GM12878 (cell line): ENCODE measurements at places on chromosomes 6 and 20. TPM values are rescaled to one million over a fixed set of nuclear protein-coding genes. Genes with fewer than 3 reads are reported as not detected.

DNA sequence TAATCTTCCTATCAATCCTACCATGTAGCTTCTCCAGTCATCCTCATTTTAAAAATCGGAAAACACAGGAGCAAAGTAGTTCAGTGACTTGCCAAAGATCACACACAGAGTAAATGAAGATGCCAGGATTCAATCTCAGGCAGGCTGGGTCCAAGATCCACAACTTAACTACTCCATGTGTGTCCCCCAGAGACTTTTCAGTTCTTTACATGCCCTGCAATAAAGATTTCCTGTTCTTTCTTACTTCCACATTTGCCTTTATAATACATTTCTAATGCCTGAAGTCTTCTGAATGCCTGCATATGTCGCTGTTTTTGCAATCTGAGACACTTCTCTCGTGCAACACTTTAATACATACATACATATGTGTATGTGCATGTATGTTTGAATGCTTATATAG lies 121.7 kb upstream of the MARCKS start:
- H3K4me1 ChIP-seq = no peaks in the 10 kb centered on the region
- H3K27ac ChIP-seq = no peak overlapping the region
- no peaks in the 10 kb centered on the region for H3K36me3 ChIP-seq

DNA sequence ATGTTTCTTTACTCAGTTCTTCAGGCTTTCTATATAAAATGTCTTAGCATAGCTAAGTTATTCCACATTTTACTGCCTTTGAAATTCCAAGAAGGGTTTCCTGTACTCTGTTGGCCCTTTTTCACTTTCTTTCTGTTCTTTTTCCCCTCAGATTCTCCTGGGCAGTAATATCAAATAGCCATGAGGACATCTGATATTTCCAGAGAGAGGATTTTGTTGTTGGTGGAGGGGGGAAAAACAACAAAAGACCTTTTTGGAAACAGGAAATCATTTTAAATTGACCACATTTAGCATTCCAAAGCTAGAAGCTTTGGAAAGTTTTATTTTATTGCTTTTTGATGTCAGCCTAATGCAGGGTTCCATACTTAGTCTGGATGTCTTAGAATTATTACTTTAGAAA lies 445.4 kb downstream of the GJA1 start:
- H3K27ac ChIP-seq = no peak overlapping the region
- no peaks in the 10 kb centered on the region for H3K36me3 ChIP-seq
- H3K4me3 ChIP-seq = no peak overlapping the region
- DNase-seq = no peak
- no peaks in the 10 kb centered on the region for H3K4me1 ChIP-seq

GRCh38 chr6:129340983-129341382 lies 369.0 kb downstream of the ARHGAP18 start:
- no peak overlapping the region for H3K27ac ChIP-seq
- no peaks in the 10 kb centered on the region for H3K27me3 ChIP-seq
- no peaks in the 10 kb centered on the region for H3K4me1 ChIP-seq
- no peak overlapping the region for H3K4me3 ChIP-seq
- no peaks in the 10 kb centered on the region for H3K36me3 ChIP-seq
- no peak for DNase-seq

GRCh38 chr20:49566401-49567364 lies 1.3 kb downstream of the PTGIS start:
- no peak for DNase-seq
- no peak overlapping the region for H3K4me3 ChIP-seq
- no peaks in the 10 kb centered on the region for H3K4me1 ChIP-seq
- H3K36me3 ChIP-seq = no peaks in the 10 kb centered on the region
- peaks cover 4% of the 10 kb centered on the region; the same call in 1 of the 2 replicates for H3K27me3 ChIP-seq
- H3K27ac ChIP-seq = no peak overlapping the region

- no peak for DNase-seq
- no peaks in the 10 kb centered on the region for H3K27me3 ChIP-seq
- no peaks in the 10 kb centered on the region for H3K36me3 ChIP-seq
- H3K27ac ChIP-seq = no peak overlapping the region
Measured at GRCh38 chr6:147449405-147450161, 58.9 kb upstream of the SAMD5 start.

DNA sequence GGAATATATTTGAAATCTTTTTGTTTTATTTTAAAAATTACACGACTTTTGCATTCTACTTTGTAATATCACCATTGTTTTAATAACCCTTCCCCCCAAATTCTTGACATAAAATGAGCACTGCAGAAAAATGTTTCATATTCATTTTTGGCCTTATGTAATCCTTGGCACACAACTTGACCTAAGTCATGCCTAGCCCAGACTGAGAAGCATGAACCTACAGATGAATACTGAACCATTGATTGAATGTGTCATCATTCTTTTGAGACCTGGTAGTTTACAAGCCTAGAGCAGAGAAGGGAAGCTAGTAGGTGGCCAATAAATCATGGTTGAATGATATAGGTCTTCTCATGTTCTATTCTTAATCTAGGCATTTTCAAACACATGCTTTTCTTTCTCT lies 89.4 kb upstream of the EDN1 start:
- H3K4me3 ChIP-seq = no peak overlapping the region
- H3K36me3 ChIP-seq = no peaks in the 10 kb centered on the region
- H3K4me1 ChIP-seq = no peaks in the 10 kb centered on the region; the same call in 1 of the 2 replicates

DNA sequence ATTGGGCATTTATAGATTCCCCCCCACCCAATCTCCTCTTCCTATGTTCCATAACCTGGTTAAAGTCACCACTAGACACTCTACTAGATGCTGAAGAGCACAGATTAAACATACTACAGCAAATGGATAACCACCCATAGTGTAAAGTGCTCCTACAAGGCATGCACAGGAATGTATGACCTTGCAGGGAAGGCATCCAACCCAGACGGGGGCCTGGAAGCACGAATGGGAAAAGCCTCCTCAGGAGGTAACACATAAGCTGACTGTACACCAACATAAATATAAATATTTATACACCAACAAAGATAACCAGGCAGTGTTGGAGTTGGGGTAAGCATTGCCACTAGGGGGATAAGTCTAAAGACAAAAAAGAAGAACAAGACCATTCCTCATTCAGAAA lies 691.7 kb downstream of the GRIK2 start:
- H3K27me3 ChIP-seq = no peaks in the 10 kb centered on the region
- no peak for DNase-seq
- H3K36me3 ChIP-seq = no peaks in the 10 kb centered on the region
- H3K4me3 ChIP-seq = no peak overlapping the region
- no peak overlapping the region for H3K27ac ChIP-seq

GRCh38 chr20:36491901-36492617 lies 49.3 kb upstream of the MYL9 start:
- DNase-seq = no peak
- peaks cover 12% of the 10 kb centered on the region for H3K36me3 ChIP-seq
- H3K4me3 ChIP-seq = no peak overlapping the region
- peaks cover 21% of the 10 kb centered on the region for H3K4me1 ChIP-seq
- H3K27me3 ChIP-seq = no peaks in the 10 kb centered on the region

- H3K4me3 ChIP-seq = no peak overlapping the region
- H3K4me1 ChIP-seq = no peaks in the 10 kb centered on the region
- H3K27ac ChIP-seq = no peak overlapping the region
Measured at GRCh38 chr6:53623497-53623896, 42.1 kb downstream of the KLHL31 start.

DNA sequence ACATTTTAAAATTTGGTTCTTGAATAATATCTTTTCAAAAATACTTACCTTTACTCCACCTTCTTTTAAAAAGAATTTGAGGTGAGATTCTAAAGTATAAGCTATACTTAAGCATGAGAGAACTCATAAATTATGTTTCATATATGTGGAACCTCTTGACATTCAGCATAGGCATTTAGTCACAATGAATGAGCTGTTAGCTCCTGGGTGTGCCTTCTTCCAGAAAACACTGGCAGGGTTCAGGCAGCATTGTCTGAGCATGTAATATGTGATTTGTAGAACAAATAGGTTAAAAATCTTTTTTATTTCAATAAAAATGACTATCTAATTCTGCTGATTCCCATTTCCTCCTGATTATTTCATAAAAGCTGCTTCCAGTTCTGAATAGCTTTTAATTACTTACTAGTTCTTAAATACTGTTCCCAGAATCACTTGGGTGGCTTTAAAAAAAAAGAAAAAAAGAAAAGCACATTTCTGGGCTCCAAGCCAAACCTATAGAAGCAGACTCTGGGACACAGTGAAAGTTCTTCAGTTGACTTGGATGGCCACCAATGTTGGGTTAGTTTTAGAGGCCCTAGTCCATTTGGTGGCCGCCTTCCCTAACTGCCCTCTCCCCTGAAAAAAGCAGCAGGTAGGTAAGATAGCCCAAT lies 20.2 kb downstream of the RNF8 start:
- peaks cover 9% of the 10 kb centered on the region for H3K36me3 ChIP-seq
- no peak overlapping the region for H3K27ac ChIP-seq
- peaks cover 8% of the 10 kb centered on the region; the same call in 1 of the 2 replicates for H3K4me1 ChIP-seq
- no peak for DNase-seq
- no peak overlapping the region for H3K4me3 ChIP-seq

DNA sequence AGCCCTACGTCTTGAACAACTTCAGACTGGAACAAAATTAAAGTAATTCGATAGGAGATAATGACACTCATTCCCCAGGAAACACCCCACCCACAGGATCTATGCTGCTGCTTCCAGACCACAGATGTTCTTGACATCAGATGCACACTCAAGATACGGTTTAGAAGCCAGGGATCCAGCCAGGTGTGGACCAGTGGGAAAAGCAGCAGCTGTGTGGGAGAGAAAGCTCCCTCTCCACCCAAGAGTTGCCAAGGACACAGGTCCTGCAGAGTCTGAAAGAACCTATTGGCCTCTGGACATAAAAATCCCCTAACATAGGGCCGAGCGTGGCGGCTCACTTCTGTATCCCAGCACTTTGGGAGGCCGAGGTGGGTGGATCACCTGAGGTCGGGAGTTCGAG lies 91.7 kb upstream of the NFATC2 start:
- H3K27me3 ChIP-seq = no peaks in the 10 kb centered on the region
- H3K27ac ChIP-seq = no peak overlapping the region
- H3K4me3 ChIP-seq = no peak overlapping the region
- H3K36me3 ChIP-seq = no peaks in the 10 kb centered on the region

- no peak overlapping the region for H3K27ac ChIP-seq
- H3K27me3 ChIP-seq = no peaks in the 10 kb centered on the region
- H3K4me1 ChIP-seq = no peaks in the 10 kb centered on the region
- no peak for DNase-seq
Measured at GRCh38 chr20:37326666-37327065, 19.3 kb upstream of the SRC start.

- no peaks in the 10 kb centered on the region for H3K36me3 ChIP-seq
- no peak for DNase-seq
- no peaks in the 10 kb centered on the region for H3K4me1 ChIP-seq
- H3K27me3 ChIP-seq = no peaks in the 10 kb centered on the region; the same call in none of the 2 replicates
- H3K4me3 ChIP-seq = no peak overlapping the region
- H3K27ac ChIP-seq = no peak overlapping the region
Measured at GRCh38 chr6:35203680-35204079, 10.1 kb upstream of the SCUBE3 start.

- DNase-seq = no peak
- no peak overlapping the region for H3K4me3 ChIP-seq
- no peaks in the 10 kb centered on the region for H3K36me3 ChIP-seq
- no peak overlapping the region for H3K27ac ChIP-seq
- H3K4me1 ChIP-seq = 0 out of 2 replicates have a peak, but pooled peaks cover 3% of the 10 kb centered on the region
- peaks cover 4% of the 10 kb centered on the region; the same call in 1 of the 2 replicates for H3K27me3 ChIP-seq
Measured at GRCh38 chr6:29791786-29792122, 35.9 kb upstream of the HLA-G start.

DNA sequence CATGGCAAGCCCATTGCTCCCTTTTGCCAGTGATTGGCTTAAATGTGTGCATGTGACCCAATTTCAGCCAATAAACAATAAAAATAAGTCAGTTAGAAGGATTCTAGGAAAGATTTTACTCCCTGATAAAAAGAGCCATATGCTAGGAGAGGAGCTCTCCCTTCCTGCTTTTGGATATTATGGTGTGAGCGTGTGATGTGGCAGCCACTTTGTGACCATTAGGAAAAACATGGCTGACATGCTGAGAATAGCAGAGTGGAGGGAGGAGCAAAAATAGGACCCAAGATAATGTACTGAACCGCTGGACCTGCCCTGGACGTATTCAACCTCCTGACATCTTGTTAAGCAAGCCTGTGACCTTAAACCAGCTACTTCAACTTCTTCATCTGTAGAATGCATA lies 160.6 kb upstream of the MLN start:
- no peak for DNase-seq
- no peaks in the 10 kb centered on the region; the same call in 1 of the 2 replicates for H3K27me3 ChIP-seq
- no peaks in the 10 kb centered on the region for H3K4me1 ChIP-seq

GRCh38 chr6:35090734-35091133 lies 50.4 kb downstream of the TCP11 start:
- no peaks in the 10 kb centered on the region for H3K27me3 ChIP-seq
- no peak for DNase-seq
- H3K4me3 ChIP-seq = no peak overlapping the region
- H3K36me3 ChIP-seq = no peaks in the 10 kb centered on the region

GRCh38 chr6:89402776-89403175 lies 9.3 kb downstream of the RRAGD start:
- H3K36me3 ChIP-seq = no peaks in the 10 kb centered on the region
- no peaks in the 10 kb centered on the region for H3K27me3 ChIP-seq
- no peak for DNase-seq
- no peak overlapping the region for H3K27ac ChIP-seq

- no peak for DNase-seq
- no peaks in the 10 kb centered on the region for H3K36me3 ChIP-seq
- H3K4me3 ChIP-seq = no peak overlapping the region
- no peaks in the 10 kb centered on the region for H3K4me1 ChIP-seq
- H3K27me3 ChIP-seq = no peaks in the 10 kb centered on the region
- no peak overlapping the region for H3K27ac ChIP-seq
Measured at GRCh38 chr6:133340557-133340956, 99.4 kb downstream of the EYA4 start.

DNA sequence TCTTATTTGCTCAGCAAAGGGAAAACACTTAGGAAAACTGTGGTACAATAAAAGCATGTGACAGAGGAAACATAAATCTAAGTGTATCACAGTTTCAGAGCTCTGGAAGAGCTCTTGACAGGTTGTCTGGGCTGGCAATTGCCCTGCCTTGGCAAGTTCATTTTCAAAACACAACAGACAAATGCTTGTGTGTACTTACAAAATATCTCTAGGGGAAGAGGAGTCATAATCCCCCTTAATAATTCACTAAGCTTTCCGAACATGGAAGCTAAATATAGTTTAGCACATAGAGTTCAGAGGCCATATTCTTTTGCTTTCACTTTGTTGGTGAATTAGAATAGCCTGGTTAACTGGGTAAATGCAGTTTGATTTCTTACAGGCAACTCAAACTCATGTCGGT lies 211.6 kb upstream of the THEMIS start:
- no peaks in the 10 kb centered on the region for H3K4me1 ChIP-seq
- H3K27me3 ChIP-seq = no peaks in the 10 kb centered on the region
- no peaks in the 10 kb centered on the region for H3K36me3 ChIP-seq
- no peak for DNase-seq

The BEND3 gene
- 8.1 and 9.0 TPM in 2 replicates for total RNA-seq

The RAD21L1 gene
- not detected in 2 replicates for total RNA-seq

The SLC25A27 gene
- not detected in 2 replicates for total RNA-seq

The HTR1E gene
- total RNA-seq = not detected in 2 replicates
